ENCODE measurements at places on chromosomes 2 and 18.

DNA sequence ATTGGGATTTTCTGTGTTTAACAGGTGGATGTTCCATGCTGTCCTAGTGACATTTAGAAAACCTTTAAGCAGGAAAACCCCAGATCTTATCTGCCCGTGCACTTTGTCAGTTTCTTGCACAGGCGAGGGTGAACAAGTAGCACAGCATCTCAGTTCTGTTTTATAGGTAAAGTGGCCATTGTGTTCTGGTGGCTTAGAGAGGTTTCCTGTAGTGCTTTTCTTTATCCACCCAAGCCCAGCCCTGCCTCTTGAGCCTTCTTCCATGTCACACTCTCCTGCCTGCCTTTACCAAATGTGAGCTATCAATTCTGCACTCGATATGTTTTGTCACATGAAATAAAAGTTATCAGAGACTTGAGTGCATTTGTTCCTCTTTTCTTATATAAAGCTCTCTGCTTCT is 135.3 kb upstream of the NOSTRIN start:
- DNase-seq: no peak

GRCh38 chr2:134220344-134220974 is 33.4 kb upstream of the MGAT5 start:
- peak; percentile 18 for DNase-seq

GRCh38 chr2:108983061-108983460 is 6.0 kb downstream of the EDAR start:
- DNase-seq: no peak

DNA sequence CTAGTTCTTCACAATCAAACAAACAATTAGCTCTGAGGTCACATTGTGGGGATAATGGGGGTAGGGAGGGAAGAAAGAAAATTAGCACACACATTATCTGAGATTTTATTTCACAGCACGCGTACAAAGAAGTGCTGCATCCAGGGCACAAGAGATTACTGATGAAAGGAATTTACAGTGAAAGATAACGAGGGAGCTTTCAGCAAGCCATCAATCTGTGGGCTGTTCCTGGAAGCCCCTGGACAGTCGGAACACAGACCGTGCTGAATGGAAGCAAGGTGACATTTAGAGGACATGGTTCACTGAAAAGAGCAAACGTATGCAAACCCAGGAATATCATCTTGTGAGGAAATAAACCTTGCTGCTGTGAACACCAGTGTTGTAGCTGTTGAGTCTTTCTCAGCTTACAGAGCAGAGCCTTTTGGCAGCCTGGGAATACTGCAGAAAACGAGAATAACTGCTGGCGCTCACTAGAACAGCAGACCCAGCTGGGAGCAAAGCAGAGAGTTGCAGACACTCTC is 63.2 kb downstream of the SCG2 start:
- DNase-seq: no peak

GRCh38 chr2:23145460-23145859 is 239.5 kb upstream of the KLHL29 start:
- DNase-seq: no peak

GRCh38 chr2:186612555-186613440 is 22.9 kb downstream of the ITGAV start:
- no peak for DNase-seq

Data from hematopoietic multipotent progenitor cell treated with erythropoietin and hydrocortisone succinate and interleukin-3 and kit ligand, for 6 days (in vitro differentiated cells).